ENCODE measurements at places on chromosomes 2 and 18.

DNA sequence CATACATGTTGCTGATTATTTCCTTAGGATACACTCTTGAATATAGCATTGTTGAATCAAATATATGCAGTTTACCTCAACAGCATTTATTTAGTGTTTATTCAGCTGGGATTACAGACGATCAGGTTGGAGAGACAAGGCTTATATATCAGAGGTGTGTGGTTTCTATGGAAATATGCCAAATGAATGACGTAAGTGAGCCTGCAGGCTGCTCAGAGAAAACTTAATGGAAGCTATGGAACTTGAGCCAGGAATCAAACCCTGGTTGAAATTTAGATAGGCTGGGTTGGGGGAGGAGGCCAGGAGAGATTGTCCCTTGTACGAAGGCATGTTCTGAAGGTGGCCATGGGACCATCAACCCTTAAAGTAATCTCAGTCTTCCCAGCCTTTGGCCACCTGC, 79.5 kb downstream of the INPP4A start:
- DNase-seq = no peak

GRCh38 chr18:57054891-57055290, 92.0 kb upstream of the BOD1L2 start:
- no peak for DNase-seq

- no peak for DNase-seq
Observed at GRCh38 chr2:127235082-127235702, 15.1 kb upstream of the CYP27C1 start.

DNA sequence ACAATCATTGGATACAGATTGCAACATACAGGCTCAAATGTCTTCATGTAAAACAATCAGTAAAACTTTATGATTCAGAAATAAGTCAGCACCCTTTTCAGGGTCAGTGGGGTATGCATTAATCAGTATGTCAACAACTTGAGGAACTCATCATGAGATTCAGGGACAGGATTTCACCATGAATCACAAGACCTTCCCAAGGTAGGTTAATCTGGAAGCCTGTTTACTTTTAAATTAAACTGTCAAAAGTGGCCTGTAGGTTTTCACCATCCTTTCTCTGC, 104.8 kb downstream of the SP100 start:
- DNase-seq = no peak

DNA sequence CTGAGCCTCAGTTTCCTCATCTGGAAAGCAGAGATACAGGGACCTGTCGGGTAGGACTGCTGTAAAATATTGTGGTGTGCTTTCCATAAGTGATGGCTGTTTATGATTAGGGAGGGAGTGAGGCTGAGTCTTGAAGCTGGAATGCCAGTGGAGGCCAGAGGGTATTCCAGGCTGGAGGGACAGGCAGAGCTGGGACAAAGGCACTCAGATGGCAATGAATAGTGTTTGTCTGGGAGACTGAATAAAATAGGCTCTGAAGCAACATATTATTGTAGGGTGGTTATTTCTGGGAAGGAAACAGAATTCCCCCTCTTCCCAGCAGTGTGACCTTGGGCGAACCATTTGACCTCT, 120.7 kb downstream of the INHBB start:
- DNase-seq = no peak
